Pericardium fibroblast (primary cell): ENCODE measurements at places on chromosomes 6 and 20. TPM values are rescaled to one million over a fixed set of nuclear protein-coding genes. Genes with fewer than 3 reads are reported as not detected.

The PI3 gene
- total RNA-seq, result not detected in 2 replicates

The RCAN2 gene
- 0.51 TPM in 1 of 2 replicates, not detected in the other for total RNA-seq

The ARG1 gene
- total RNA-seq, result not detected in 2 replicates

The PPP1R10 gene
- total RNA-seq, result 19.8 and 25.2 TPM in 2 replicates

The MLN gene
- not detected in 2 replicates for total RNA-seq

The KPNA5 gene
- 3.2 and 3.4 TPM in 2 replicates for total RNA-seq

The HLA-E gene
- 190 and 191 TPM in 2 replicates for total RNA-seq

The TNFRSF6B gene
- 2.6 and 9.3 TPM in 2 replicates for total RNA-seq

The C6orf132 gene
- 2.8 and 2.9 TPM in 2 replicates for total RNA-seq

The MUCL3 gene
- not detected in 2 replicates for total RNA-seq

The LY6G6D gene
- total RNA-seq, result not detected in 2 replicates

The TENT5A gene
- total RNA-seq, result 6.5 and 9.9 TPM in 2 replicates

The NOX3 gene
- total RNA-seq, result not detected in 2 replicates
